Effector CD4-positive, alpha-beta T cell (primary cell): ENCODE measurements at places on chromosomes 3 and 15.

DNA sequence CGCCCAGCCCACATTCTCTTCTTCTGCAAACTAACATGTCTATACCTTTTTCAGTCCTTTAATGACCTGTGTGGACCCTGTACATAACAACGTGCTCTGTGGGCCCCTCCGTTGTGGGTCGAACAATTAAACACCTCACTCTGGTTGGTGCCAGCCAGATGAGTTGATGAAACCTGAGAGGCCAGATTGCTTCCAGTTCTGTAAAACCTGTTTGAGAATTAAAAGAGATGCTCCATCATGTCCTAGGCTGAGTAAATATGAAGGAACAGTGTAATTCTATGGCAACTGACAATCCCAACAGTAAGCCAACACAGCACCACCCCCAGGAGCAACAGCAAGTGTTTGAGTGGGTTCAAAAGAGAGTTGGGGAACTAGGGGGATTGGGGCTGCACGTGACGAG lies 5.7 kb upstream of the THBS1 start:
- DNase-seq: no peak

DNA sequence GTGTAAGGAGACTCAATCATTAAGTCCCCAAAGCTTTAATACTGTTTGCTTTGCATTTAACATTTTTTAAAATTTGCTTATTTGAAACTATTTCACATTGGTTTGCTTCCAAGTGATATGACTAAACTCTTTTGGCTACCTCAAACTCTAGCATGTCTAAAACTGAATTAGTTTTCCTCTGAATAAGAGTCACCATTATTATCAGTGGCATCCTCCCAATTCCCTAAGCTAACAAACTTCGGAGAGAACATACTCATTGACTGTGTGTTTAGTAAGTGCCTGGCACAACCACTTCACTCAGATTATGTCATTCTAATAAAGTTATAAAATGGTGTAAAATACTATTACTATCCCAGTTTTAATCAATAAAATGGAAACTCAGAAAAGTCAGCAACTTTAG lies 21.9 kb downstream of the ATOSA start:
- no peak for DNase-seq

DNA sequence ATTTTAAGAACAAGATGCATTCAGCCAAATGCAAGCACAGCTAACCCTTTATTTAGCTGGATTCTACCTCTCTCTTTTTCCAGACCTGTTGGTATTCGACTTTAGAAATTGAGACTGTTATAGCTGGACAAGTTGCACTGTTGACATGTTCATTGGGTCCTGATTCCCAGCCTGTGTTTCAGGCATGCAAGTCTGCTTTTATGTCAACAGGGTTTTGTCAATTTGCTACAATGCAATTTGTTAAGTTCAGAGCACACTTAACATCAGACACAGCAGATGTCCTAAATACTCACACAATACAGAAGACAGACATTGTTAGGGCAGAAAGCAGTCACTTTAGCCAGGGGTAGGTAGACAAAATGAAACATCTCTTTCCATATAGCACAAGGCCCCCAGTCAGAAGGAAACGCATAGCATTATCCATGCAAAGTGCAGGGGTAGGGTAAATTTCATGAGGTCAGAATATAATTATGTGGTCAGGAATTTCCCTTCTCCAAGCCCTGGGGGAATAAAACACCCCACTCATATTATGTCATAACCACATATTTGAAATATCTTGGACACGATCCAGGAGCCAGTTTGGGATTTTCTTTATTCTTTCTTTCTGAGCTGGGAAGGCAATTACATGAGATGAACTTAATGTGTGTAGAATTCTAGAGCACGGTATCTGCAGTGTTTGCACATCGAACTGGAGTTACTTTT lies 504.1 kb downstream of the NTRK3 start:
- DNase-seq: no peak

- DNase-seq: no peak
Observed at GRCh38 chr3:77342688-77343087, 302.8 kb downstream of the ROBO2 start.

DNA sequence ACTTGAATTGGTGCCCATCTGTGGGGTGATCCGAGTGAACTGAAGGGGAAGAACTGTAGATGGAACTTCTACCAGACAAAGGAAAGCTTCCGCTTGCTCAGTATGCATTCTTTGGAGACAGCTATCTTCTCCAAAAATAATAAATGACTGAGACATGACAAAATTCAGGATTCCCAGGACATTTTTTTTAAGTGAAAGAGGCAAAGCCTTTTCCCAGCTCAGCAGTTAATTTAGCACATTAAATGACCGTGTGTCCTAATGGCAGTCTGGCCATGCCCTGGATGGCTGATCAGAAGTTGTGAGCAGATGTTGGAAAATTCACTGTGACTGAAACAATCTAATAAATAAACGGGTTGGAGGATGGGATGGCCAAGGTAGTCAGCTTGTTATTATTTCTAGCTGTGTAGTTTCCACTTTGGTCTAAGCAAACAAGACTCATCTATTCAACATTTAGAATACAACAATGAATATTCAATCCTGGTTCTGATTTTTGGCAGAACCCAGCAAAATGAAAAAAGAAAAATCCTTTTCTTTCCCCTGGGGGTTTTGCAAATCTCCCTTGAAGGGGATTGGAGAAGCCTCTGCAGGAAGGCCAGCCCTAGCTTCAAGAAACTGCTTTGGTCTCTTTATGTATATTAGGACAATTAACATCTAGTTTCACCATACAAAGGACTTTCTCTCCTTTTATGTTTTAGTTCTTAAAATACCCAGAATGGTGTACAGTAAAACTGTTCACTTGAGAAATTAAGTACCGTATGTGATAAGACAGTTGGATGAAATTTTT lies 540.9 kb upstream of the MDFIC2 start:
- DNase-seq: no peak
